ENCODE measurements at places on chromosomes 3 and 15.

DNA sequence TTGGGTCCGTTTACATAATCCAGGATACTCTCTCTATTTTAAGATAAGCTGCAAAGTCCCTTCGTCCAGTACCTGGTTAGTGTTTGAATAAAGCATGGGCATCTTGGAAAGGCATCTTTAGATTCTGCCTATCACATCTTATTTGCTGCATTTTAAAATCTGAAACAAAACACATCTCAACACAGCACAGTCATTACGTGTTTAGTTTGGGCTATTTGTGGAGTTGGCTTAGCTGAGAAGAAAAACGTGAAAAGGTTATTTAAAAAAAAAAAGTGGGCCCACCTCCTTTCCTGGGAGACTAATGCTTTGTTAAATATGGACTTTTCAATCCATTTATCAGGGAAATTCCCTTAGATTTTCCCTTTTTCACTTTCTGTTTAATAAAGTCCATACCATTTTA is 174.5 kb upstream of the WNT5A start:
- no peak for DNase-seq

- no peak for DNase-seq
These were observed 552.4 kb upstream of the CCDC54 start for GRCh38 chr3:106824856-106825255.

- DNase-seq = no peak
These were observed 159.9 kb downstream of the APBA2 start for GRCh38 chr15:29045717-29046116.

DNA sequence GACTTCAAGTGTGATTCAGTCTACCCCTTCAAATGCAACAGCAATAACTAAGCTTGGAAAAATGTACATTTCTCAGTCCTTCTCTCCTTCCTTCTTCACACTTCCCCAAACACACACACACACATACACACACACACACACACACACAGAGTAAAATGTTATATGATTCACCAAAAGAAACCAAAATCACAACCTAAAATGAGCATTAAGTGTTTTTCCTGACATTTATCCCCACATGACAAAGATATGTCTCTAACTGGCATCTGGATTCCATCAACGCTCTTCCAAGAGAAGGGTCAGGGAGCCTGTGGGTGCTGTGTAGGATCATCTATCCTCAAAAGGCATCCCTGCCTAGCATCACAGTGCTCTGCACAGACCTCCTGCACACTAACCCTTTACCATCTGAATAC is 21.0 kb downstream of the PDZRN3 start:
- no peak for DNase-seq

- DNase-seq = no peak
These were observed 4.3 kb downstream of the SLC51A start for GRCh38 chr3:196220587-196220986.

GRCh38 chr3:82496890-82497560 is 735.6 kb upstream of the GBE1 start:
- no peak for DNase-seq

- no peak for DNase-seq
These were observed 831 bp downstream of the IFT57 start for GRCh38 chr3:108221393-108221792.

GRCh38 chr3:147410116-147410525 is 956 bp downstream of the ZIC1 start:
- no peak for DNase-seq

- DNase-seq = no peak
These were observed 60.3 kb upstream of the PDZRN3 start for GRCh38 chr3:73685061-73685460.

DNA sequence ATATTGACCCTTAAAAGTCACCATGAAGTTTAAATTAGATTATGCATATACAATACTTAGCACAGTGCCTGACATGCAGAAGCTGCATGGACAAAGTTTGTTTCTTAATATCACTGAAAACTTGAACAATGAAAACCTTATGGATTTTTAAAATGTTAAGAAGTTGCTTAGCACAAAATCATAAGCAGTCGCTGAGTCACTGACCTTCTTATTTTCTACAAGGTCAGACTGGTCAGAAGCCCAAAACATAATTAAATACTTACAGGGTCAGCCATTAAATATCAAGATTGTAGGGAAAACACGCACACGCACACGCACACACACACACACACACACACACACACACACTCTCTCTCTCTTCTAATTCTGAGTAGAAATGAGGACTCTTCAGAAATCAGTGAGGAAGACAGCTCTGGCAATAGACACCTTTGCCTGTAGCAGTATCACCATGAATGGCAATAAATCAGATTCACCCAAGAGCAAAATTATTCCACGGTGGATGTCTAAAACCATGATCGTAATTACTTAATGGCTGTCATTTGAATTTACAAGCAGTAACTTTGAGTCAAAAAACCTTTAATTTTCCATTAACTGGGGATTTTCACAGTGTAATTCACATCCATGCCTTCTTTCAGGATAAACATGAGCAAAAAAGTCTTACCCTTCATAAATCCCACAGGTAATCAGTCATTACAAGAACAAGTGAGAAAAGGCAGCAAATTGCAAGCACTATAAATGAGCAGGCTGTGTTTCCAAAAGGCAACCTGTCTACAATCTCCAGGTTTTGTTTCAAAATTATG is 147.5 kb downstream of the OSBPL10 start:
- DNase-seq = no peak

- no peak for DNase-seq
These were observed 84.2 kb downstream of the MME start for GRCh38 chr3:155164306-155164705.

DNA sequence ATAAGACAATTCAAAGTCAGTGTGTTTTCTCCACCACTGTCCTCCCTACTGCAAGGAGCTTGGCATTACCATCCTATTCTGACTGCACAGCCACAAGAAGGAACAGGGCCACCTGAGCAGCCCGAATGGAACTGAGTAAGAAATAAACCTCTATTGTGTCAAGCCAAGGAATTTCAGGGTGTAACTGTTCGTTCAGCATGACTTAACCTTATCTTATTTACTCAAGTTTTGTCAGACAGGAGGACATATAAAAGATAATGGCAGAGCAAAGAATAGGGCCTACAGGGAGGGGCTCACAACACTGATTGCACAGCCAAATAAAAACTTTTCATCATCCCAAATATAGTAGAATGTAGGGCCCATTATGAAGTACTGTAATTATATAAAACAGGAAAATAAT is 236.1 kb downstream of the NEK10 start:
- no peak for DNase-seq

DNA sequence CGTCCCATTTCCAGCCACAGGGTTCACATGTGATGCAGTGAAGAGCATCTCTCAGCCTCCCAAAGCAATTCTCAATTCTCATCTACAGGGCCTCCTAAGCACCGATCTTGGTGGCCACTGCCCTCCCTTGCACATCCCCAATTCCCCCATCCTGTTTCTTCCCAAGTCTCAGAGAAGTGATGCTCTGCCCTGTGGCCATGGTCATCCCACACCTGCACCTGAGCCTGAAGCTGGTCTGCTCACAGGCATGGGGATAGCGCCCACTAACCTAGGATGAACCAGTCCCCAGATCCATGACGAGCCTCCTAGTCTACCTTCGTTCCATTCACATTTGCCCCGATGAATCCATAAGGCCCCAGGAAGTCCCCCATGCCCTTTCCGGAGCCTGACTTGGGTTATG is 201.5 kb downstream of the UACA start:
- no peak for DNase-seq

- no peak for DNase-seq
These were observed 92.8 kb downstream of the SV2B start for GRCh38 chr15:91192690-91193377.

- no peak for DNase-seq
These were observed 280.4 kb downstream of the ULK4 start for GRCh38 chr3:41681479-41681878.

All from NCI-H446 treated with DMSO at 0.1 percent for 48 hours (cell line).